ENCODE measurements at places on chromosomes 4 and X. TPM values are rescaled to one million over a fixed set of nuclear protein-coding genes. Genes with fewer than 3 reads are reported as not detected.

AMER1 gene
- total RNA-seq = 1.6 TPM

DNA sequence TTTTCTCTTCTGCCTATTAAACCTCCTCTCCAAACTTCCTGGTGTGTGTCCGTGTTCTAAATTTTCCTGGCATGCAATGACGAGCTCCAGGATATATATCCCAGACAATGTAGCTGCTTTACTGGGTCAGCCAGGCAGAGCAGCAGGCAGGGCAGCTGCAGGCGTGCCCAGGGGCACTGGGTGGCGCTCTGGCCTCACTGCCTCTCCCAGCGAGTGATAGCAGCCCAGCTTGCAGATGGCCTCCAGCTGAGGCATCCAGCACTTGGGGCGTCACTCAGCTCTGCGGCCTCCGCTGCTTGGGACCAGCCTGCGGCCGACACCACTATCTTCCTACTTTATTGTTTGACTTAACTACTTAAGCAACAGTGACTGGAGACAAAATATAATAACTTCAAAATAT, 23.0 kb upstream of the UBA6 start:
- no peak for DNase-seq

GRXCR1 gene
- not detected for total RNA-seq

- DNase-seq = no peak
These were observed 95.9 kb upstream of the PTPN13 start for GRCh38 chr4:86497980-86498862.

- no peak for DNase-seq
These were observed 11.4 kb downstream of the FRAS1 start for GRCh38 chr4:78068481-78068880.

DNA sequence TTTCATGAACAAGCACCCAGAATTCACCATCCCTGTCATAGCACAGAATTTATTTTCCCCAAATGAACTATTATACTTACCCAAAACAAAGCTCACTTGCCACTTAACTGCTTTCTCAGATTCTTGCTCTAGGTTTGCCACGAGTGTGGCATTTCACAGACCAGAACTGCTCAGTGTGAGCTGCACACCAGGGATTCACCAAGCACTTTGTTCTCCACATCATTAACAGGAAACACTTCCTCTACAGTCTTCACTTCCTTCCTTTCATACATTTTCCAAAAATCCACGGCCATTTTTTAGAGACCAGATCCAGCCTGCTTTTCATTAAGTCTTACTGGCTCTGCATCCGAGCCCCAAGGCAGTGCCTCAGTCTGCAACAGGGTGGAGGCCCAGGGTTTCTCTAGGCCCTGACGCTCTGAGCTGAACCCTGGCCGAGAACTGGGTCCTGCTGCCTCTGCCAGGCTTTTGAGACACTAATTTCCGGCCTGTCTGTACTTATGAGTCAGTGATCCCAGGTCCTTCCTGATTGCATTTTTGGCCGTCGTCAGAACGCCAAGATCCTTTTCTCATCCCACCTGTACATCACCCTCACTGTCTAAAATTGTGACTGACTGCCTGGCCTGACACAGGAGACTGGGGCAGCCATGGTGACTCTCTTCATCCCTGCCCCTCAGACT, 67.6 kb upstream of the MTNR1A start:
- DNase-seq = no peak

DNA sequence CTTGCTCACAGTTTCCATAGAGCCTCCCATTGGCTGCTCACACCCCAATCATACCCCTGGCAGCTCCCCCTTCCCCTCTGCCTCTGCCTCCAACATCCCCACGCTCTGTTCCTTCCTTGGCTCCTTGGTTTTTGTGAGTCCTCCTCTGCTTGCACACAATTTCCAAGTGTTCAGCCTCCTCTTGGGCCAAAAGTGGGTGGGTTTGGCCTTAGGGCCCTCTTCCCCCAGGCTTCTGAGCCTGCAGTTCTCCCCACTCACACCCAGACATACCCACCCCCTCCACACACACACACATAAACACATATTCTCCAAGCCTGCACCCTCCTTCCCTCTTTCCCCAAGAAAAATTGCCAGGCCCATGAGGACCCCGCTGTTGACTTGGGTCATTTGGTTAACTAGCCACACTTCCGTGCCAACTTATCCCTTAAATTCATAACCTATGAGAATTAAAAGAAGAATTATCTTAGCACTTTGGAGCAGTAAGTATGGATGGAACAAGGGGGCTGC, 4.5 kb downstream of the APLN start:
- no peak for DNase-seq

PIGA gene
- 8.8 TPM for total RNA-seq

DNA sequence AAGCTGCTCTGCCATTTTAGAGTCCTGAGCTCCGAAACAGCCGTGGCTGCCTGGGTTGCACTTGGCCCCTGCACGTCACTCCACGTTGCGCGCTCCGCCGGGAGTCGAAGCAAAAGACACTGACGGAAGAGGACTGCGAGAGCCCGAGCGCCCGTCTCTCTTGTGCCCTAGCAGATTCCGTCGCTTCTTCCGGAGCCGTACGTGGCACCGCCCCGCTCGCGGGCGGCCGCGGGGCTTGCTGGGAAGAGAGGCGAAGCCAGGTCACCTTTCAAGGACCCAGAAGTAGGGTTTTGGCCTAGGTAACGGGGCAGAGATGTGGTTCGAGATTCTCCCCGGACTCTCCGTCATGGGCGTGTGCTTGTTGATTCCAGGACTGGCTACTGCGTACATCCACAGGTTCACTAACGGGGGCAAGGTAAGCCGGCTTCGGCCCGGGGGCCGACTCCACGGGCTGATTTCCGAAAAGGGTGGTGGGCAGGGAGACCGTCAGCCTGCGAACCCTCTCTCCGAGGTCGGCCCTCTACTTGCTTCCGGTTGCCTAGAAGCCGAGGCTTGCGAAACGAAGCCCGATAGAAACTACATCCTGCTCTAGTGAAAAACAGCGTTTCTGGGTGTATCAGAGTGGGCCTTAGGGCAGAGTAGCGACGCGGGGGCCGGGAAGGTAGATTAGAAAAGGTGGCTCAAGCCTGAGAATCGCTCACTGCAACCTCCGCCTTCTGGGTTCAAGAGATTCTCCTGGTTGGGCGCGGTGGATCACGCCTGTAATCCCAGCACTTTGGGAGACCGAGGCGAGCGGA, at the start of the genes NDUFA1 and RNF113A:
NDUFA1 (plus strand) TSS at position 234 of the 797 bp plus-strand sequence; CDS start at position 314, 80 bp downstream.
RNF113A (minus strand) TSS at position 135 of the 797 bp plus-strand sequence; CDS start at position 15, 120 bp downstream.
- DNase-seq = no peak

DCHS2 gene
- total RNA-seq = 0.12 TPM

HAUS3 gene
- total RNA-seq = 11.6 TPM

NEXMIF gene
- 0.07 TPM for total RNA-seq

GRCh38 chrX:87063642-87064041, 454.0 kb upstream of the KLHL4 start:
- DNase-seq = no peak

DNA sequence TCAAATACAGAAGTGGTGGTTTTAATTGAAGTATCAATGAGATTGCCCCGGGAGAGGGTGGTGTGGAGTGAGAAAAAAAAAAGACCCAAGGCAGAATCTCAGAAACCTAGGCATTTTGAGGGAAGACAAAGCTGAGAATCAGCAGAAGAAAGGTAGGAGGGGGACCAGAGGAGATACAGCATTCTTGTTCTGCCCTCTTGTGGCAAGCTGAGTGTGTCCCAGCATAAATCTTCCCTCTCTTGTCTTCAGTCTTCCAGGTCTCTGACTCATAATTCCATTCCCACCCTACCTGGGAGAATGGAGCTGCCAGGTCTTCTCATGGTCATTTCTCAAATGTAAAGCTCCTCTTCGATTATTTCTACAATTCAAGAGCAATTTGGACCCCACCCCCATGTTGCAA, 32.7 kb upstream of the MAGED1 start:
- no peak for DNase-seq

DNA sequence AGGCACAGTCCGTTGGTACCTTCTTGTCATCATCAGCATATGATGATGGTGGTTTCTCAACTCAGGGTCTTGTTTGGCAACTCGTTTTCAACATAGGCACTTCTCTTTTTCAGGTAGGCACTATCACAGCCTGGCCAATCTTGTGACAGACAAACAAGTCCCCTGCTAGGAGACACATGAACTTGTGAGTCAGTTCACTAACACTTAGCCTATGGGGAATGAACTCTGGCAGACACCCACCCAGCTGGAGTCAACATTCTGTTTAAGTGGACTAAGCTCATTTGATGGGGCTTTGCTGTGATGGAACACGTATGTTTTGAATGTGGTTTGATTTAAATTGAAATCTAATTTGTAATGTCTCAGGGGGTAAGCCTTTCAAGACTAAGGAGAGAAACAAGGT, 100.7 kb upstream of the MAMLD1 start:
- DNase-seq = no peak

FAM156A gene
- 5.0 TPM for total RNA-seq

- DNase-seq = no peak
These were observed 37.4 kb upstream of the NDST3 start for GRCh38 chr4:117996891-117997290.

CT45A1 gene
- not detected for total RNA-seq

NPY2R gene
- total RNA-seq = not detected

AFM gene
- not detected for total RNA-seq

DNA sequence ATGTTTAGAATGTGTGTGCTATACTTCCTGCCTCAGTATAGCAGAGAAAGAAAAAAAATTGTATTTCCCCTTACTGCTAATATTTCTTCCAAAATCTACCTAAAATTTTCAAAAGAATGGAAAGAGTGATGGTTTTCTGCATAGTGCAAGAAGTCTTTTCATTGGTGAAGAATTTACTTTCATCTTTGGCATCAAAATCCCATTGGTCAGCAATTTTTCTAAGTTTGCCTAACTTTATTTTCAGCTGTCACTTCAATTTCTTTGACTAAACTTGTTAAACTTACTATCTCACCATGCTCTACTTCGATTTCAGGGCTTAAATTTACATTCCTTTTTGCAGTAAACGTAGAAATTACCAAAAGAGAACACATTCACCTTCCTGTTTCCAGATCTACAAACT, 44.5 kb upstream of the MAGEB2 start:
- DNase-seq = no peak

DNA sequence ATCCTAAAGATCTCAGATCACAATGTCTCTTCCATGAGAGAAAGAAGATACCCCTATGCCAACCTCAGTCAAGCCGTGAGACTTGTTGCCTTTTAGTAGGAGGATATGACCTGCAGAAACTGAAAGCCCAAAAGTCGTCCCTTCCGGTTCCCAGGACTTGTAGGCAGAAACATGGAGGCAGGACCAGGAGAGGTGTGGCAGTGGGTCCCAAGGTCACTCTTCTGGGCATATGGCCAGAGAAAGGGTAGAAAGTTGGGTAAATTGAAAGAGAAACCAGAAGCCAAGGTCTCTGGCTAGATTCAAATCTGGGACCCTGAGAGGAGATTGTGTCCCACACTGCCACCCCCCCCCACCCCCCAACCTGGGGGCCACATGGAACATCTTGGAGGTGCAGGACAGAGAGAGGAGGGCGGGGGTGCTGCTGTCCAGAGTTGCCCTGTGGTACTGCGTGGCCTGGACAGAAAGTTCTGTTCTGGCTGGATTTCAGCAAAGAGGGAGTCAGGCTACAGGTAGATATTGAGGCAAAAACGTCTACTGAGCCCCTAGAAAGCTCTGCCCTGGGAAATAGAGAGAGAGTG, 55.4 kb downstream of the DDX3X start:
- DNase-seq = no peak

ANTXR2 gene
- 14.4 TPM for total RNA-seq

- no peak for DNase-seq
These were observed 36.0 kb downstream of the P2RY8 start for GRCh38 chrX:1500701-1501624.

EMD gene
- 63.0 TPM for total RNA-seq

SNX12 gene
- total RNA-seq = 50.9 TPM

GRCh38 chr4:76022031-76022430, 1.3 kb downstream of the CXCL10 start:
- no peak for DNase-seq

- no peak for DNase-seq
These were observed 221.2 kb downstream of the PPP4R3C start for GRCh38 chrX:27241981-27242380.

DNA sequence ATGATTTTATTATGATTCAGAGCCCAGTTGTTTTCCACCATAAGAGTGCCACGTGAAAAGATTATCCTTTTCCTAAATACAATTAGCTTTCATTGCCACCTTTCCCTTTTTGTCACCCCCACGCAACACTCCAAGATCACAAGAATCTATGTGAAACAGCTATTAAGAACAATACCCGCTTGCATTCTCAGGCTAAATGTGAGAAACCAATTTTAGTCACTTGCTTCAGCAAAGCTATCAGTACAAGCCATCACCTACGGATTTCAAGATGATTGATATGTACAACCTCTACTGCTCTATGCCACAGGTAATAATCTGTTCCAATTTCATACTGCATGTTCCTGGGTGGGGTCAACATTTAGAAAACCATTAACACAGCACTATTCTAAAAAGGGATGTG, 2.5 kb downstream of the ATP11C start:
- no peak for DNase-seq

GRCh38 chr4:158785718-158786117, 16.9 kb downstream of the FNIP2 start:
- no peak for DNase-seq

All from epithelial cell of proximal tubule (primary cell).